ENCODE measurements at places on chromosomes 12 and 14. TPM values are rescaled to one million over a fixed set of nuclear protein-coding genes. Genes with fewer than 3 reads are reported as not detected.

DPPA3 gene
- total RNA-seq = not detected

SPTB gene
- 0.02 TPM for total RNA-seq

GRCh38 chr12:90216020-90216552 is 507.4 kb upstream of the ATP2B1 start:
- DNase-seq = no peak

DNA sequence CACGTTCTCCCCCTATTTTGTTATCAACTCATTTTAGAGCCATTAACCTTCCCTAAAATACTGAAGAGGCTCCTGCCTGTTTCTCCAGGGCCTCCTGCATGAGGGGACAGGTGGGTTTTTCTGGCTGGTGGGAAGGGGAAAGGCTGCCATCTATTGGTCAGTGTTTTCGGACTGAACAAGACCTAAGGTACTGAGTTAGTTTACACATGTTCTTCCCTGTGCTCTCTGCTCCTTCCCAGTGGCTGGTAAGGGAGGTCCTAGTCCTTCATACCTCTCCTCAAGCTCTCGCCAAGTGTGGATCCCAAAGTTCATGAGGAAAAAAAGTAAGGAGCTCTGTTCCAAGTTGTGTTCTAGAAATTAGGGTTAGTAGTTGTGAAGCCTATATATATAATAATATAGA is 357.5 kb downstream of the FSCB start:
- peak; percentile 62 for DNase-seq

ATL1 gene
- 9.3 TPM for total RNA-seq

GRCh38 chr14:75402867-75403413 is 24.9 kb upstream of the JDP2 start:
- no peak for DNase-seq

KCNMB4 gene
- total RNA-seq = 0.90 TPM

RHNO1 gene
- 71.0 TPM for total RNA-seq

A2M gene
- 5.3 TPM for total RNA-seq

DNA sequence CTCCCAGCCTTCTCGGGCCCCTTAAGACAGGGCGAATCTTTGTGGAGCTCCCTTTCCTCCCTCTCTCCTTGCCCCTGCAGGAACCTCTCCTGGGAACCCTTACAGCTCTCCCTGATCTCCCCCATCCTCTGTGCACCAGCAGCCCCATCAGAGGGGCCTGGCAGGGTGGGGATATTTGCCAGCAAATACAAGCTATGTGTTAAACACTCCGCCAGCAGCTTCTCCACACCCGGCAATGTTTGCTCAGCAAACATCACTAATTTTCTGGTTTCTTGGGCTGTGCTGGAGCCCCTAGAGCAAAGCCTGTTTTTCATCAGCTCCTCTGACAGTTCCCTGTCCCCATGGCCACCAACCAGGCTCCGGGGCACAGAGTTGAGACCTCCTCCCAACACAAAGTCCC is 147.5 kb upstream of the LHX5 start:
- DNase-seq = no peak

DNA sequence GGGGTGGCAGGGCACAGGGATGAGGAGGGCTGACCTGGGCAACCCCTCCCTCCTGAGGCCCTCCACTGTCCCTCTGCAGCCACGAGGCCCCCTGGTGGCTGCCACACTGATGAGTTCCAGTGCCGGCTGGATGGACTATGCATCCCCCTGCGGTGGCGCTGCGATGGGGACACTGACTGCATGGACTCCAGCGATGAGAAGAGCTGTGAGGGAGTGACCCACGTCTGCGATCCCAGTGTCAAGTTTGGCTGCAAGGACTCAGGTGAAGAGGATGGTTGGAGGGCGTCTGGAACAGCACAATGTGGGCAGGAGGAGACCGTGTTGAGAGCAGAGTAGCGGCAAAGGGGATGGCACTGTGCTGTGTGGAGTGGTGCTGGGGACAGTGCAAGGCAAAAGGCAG is 25.7 kb upstream of the LRP1-AS start:
- no peak for DNase-seq

GRCh38 chr12:108821407-108822397 is 35.7 kb downstream of the SSH1 start:
- no peak for DNase-seq

DNA sequence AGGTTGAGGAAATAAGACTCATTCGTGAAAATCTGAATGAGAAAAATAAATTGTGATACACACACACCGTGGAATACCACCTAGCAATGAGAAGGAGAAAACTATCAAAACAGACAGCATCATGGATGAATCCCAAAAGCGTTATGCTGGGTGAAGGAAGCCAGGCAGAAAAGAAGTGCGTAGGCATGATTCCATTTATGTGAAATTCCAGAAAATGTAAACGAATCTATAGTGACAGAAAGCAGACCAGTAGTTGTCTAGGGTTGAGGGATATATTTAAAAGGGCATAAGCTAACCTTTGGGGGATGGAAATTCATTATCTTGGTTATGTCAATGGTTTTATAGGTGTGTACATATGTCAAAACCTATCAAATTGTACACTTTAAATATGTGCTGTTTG is 42.5 kb upstream of the ANO2 start:
- DNase-seq = no peak

DNA sequence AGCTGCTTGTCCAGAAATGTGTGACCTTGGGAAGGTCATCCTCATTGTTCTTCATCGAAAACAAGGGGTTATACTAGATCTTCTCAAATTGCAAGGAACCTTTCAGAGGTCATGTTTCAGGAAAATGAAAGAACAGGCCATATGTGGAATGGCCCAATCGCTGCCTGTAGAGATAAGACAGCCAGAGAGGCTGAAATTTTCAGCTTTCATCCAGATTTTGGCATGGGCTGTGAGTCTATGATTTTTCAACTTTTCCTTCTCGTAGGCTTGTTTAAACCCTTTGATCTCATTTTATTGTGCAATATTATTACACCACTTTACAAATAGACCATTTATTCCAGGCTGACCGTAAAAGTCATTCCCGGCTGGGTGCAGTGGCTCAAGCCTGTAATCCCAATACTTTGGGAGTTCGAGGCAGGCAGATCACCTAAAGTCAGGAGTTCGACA is 17.1 kb upstream of the ATXN2 start:
- no peak for DNase-seq

DNA sequence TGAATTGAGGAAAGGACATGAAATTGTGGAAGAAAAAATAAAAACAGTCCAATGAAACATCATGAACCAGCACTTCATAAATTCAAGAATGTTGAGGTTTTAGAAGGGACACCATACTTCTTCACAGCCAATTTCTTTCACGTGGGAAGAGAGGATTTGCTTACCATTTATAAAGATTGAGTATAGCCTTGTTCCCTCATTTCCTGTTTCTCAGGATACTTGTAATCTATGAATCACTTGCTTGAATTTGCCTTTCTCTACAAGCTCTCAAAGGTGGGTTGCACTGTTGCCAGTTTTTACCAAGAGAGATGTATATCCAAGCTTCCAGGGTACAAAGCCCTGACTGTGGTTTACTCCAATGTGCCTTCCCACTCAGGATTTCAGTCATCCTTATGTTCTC is 116.1 kb downstream of the DUSP6 start:
- no peak for DNase-seq

- no peak for DNase-seq
Observed at GRCh38 chr12:116717466-116718437, 20.1 kb downstream of the SPRING1 start.

DNA sequence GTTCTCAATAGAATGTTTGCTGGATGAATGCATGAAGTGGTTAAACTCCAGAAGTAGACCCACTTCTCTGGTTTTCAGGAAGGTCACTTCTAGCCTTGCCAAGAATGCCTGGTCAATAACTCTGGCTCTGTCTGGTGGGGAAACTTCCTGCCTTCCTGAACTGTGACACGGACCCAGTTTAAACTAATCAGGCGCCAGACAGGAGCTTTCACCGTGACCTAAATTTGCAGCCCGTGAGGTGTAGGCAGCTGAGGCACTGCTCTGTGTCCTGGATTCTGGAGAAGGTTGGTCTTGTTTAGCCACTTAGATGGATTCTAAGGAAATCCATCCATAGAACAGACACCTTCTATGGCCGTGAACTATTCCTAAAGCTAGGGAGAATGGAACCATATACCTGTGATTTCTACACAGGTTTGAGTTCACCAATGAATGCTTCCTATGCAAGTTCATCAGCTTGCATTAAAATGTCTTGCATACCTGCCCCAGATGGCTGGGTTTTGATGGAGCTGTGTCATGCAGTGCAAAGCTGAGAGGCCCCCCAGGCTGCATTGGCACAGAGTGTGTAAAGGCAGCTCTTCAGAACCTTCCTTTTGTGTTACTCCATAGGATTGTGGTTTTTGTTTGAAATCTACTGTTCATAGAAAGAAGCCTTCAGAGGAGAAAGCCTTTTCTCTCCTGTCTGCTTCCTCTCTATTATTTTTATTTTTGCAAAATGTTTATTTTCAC is 4.4 kb downstream of the CHST11 start:
- no peak for DNase-seq

DNA sequence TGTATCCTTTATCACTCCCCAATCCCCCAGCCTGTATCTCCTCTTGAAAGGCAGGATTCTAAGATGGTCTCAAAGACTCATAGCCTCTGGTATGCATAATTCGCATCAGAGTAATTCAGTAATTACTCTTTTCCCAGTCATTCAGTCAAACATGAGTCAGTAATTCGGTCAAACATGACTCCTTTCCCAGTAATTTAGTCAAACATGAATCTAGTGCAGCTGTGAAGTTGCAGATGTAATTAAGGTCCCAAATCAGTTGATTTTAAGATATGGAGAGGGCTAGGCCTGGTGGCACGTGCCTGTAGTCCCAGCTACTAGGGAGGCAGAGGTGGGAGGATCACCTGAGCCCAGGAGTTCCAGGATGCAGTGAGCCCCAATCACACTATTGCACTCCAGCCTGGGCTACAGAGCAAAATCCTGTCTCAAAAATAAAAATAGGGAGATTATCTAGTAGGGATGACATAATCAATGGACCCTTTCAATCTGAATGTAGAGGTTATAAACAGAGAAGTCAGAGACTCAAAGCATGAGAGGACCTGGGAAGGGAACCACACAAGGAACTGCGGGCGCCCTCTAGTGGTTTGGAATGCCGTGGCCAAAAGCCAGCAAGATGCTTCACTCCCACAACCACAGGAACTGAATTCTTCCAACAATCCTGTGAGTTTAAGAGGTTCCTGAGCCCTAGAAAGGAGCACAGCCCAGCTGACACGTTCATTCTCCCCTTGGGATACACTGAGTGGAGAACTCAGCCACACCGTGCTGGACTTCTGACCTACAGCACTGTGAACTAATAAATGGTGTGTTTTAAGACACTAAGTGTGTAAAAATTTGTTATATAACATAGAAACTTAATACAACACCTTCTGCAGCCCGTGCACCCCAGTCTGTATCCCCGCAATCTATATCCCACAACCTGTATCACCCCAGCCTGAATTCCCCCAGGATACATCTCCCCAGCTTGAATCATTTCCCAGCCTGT is 14.3 kb upstream of the ARMH4 start:
- DNase-seq = peak; percentile 75

GRCh38 chr14:101365329-101366158 is 195.8 kb upstream of the DIO3 start:
- DNase-seq = no peak

GRCh38 chr12:45879363-45879895 is 110.9 kb downstream of the SCAF11 start:
- DNase-seq = no peak

DNA sequence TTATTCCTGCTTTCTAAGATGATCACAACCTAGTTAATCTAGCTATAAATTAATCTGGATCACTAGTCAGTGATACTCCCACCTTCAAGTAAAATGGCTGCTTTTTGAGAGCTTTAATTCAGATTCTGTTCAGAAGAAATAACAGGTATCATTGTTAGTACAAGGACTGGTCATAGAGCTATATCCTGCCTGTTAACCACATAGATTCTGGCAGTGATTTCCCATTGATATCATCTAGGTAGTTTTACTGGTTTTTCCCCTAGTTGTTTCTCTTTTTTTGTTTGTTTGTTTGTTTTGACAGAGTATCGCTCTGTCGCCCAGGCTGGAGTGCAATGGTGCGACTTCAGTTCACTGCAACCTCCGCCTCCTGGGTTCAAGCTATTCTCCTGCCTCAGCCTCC is 39.0 kb upstream of the HIF1A start:
- DNase-seq = no peak

DNA sequence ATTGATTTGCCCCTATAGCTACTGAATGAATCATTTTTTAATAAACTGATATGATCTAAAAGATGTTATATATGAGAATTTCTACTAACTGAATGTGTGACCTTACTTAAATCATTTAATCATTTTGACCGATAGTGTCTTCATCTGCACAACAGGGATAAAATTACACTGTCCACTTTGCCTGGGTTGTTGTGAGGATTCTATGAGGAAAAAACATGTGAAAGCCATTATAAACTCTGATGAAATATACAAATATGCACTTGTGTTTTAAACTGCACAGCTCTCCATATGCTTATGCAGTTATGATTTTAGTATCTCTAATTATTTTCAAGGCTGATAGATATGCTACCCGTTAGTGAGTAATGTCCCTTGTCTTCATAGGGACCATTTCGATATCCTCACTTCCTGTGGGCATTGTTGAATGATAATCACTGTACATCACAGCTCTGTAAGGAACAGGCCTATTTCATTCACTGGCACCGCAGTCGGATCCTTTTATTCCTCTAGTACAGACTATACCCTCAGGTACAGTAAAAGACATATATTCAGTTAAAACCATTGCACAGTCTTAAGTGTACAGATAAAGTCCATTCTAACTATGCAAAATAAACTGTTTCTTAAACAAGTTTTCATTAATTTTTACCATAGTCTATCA is 88.7 kb upstream of the RAP1B start:
- DNase-seq = no peak

- no peak for DNase-seq
Observed at GRCh38 chr14:86772075-86772474, 1220.9 kb downstream of the GALC start.

- no peak for DNase-seq
Observed at GRCh38 chr12:107873223-107873622, 98.7 kb downstream of the ASCL4 start.

- DNase-seq = peak; percentile 78
Observed at GRCh38 chr12:32089586-32089985, 17.1 kb upstream of the BICD1 start.

LRTM2 gene
- total RNA-seq = not detected

- no peak for DNase-seq
Observed at GRCh38 chr12:19675361-19675760, 236.1 kb downstream of the AEBP2 start.

GRCh38 chr14:67517083-67517482 is 16.0 kb upstream of the PLEKHH1 start:
- DNase-seq = no peak

HPD gene
- not detected for total RNA-seq

ABCC9 gene
- total RNA-seq = 0.06 TPM
